ENCODE measurements at places on chromosomes 7 and 10.

GRCh38 chr10:85922356-85923129 lies 444.1 kb downstream of the GRID1 start:
- no peak for DNase-seq

GRCh38 chr10:117552156-117552631 lies 9.6 kb downstream of the EMX2 start:
- DNase-seq: peak; percentile 67

DNA sequence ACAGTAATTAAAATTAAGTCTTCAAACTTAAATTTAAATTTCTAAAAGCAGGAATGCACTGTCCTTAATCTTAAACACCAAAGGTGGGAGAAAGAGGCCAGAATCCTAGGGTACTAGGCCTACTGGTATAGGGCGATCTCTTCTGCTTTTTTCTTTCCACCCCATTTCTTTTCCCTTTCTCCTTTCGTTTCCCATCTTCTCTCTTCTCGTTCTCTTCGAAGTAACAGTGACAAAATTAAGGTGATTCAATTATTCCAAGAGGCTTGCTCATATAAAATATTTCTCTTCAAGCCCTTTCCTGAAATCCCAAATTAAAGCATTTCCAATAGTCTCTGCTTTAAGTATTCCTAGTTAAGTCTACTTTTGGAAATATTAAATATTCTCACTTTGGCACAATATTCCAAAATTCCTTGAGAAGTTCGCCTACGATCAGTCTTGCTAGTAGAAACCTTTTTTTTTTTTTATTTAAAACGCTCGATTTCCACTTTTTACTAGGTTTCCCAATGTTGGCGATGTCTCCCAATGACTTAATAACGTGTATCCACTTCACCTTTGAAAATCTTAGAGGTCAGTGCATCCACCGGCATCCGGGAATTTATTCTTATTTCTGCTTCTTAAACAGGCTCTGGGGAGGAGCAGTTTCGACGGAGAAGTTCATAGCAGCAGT lies 765 bp upstream of the LCOR start:
- no peak for DNase-seq

GRCh38 chr7:47454069-47454973 lies 127.6 kb downstream of the TNS3 start:
- no peak for DNase-seq

DNA sequence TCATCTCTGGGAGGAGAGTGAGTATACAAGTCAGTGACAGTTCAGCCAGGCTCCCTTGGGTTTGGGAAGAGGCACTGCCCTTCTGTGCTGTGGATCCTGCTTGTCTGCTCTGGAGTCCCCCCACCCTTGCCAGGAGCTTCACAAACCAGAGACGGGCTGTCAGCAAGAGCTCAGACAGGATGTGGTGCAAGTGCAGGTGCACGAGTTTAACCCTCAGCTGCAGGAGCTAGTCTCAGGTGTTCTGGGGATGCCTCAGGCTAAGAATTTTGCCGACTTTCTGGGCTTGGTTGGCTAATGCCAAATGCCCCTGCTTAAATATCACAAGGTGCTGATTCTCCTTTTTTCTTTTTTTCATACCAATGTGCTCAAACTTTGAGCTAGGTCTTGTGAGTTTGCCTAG lies 22.3 kb downstream of the ZNF783 start:
- DNase-seq: no peak

DNA sequence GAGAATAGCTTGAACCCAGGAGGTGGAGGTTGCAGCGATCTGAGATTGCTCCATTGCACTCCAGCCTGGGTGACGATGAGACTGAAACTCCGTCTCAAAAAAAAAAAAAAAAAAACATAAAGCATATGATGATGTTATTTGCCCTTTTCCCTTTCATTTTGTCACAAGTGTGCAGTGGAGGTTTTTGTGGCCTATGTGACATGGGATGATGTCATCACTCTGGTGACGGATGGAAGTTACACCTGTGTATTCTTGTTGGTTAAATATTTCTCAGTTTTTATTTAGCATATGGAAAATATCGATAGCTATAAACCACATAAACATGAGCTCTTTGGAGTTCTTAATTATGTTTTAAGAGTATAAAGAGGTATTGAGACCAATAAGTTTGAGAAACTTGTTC lies 71.8 kb upstream of the EMX2 start:
- no peak for DNase-seq

DNA sequence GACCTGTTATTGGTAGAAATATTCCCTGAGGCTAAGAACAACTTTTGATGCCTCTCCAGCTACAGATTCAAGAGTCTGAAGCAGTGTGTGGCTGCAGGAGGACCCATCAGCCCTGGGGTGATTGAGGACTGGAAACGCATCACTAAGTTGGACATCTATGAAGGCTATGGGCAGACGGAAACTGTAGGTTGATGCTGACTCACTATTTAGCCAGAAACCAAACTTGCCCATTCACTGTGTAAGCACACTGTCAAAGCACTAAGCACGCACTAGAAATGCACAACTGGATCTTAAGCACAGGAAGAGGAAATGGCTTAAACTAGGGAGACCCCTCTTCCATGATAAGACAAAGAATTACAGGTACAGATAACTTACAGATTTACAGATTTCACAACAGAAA lies 20.8 kb downstream of the ACSM6 start:
- DNase-seq: peak; percentile 82

All from kidney tubule cell (primary cell).